ENCODE measurements at places on chromosomes 7 and 10.

GRCh38 chr10:52297747-52298146 is 16.3 kb upstream of the DKK1 start:
- no peak for DNase-seq

DNA sequence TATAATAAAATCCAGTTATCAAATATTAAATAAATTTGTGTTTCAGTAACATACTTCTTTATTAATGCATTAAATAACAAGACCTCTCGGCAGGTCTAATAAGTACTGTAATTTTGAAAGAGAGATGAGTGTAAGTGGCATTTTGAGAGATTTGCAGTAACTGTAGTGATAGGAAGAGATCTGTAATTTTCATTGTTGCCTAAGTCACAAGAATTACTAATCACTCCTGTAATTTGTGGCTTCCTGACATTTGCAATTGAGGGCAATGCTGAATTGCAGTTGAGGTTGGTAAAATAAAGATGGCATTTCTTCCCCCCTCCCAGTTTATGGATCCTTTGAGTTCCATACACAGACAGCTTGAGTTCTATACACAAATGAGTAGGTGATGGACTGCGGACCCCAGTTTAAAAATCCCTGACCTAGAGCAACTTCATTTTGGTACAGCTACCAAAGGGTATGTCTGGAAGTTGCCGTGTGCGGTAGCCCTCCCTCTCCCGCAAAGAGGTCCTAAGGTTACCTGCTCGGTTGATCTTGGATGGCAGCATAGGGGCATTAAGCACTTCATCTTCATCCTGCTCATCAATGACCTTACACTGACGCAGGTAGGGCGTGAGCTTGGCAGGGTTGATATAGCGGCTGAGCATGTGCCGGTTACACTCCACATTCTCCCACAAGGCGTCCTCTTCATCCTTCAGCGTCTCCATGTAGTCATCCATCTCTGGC is 96.4 kb downstream of the CARD11 start:
- DNase-seq, result no peak

GRCh38 chr10:7967035-7967434 is 87.5 kb upstream of the GATA3 start:
- no peak for DNase-seq

- DNase-seq, result no peak
These were observed 356.9 kb downstream of the DNAJB6 start for GRCh38 chr7:157693521-157694375.

DNA sequence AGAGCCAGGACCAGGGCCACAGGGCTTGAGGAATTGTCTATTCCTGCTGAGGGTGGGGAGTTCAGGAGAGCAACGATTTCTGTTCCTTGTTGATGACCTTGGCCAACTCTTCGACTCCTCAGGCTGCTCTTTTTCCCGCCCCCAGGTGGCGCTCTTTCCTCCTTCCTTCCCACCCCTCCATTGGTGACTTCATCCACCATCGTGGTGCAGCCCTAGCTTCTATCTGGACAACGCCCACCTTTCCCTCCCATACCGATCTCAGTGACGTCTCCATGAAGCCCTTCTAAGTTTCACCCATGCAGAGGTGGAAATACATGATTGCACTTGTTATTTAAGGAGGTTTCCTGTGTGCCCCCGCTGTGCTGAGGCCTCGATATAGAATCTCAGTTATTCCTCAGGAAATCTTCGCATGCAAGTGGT is 22.1 kb upstream of the CARD11 start:
- DNase-seq, result peak; percentile 38

DNA sequence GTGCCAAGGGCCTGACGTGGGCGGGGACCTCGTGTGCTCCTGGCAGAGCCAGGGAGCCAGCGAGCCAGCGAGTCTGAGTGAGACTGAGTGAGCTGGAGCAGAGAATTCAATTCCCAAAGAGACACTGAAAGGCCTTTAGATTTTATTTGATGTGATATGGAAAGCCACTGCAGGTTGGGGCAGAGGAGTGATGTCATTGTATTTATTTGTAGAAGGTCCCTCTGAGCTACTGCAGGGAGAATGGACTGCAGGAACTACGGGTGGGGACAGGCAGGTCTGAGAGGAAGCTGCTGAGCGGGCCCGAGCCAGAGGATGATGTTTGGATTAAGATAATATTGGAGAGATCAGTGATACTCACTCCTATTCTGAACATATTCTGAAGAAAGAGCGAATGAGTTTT is 445.8 kb upstream of the ANKRD30A start:
- DNase-seq, result peak; percentile 18

GRCh38 chr10:120646159-120646732 is 189.2 kb downstream of the PLPP4 start:
- DNase-seq, result no peak

DNA sequence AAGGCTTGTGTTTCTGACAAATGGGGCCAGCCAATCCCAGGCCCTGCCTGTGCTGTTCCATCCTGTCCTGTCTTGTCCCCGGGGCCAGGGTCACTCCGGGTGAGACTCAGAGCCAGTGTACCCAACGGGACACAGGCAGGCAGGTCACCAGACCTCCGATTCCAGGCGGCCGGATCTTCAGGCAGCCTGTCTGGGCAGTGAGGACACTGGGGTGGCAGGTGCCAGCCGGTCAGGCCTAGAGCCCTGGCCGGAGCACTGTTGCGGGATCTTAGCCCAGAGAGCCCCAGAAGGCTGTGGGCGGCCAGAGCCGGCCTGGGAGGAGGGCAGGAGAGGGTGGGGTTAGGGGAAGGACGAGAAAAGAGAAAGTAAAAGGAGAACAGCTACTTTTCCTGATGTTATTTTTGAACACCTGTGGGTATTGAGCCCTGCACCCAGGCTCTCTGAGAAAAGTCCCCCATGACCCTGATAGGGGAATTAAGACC is 134.3 kb upstream of the TNRC18 start:
- DNase-seq, result no peak

DNA sequence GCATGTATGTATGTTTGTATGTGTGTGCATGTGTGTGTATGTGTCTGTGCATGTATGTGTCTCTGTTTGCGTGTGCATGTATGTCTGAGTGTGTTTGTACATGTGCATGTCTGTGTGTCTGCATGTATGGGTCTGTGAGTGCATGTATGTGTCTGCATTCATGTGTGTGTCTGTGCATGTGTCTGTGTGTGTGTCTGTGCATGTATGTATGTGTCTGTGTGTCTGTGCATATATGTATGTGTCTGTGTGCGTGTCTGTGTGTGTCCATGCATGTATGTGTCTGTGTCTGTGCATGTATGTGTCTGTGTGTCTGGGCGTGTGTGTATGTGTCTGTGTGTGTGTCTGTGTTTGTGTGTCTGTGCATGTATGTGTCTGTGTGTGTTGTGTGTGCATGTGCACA is 49.9 kb upstream of the DIP2C start:
- no peak for DNase-seq

DNA sequence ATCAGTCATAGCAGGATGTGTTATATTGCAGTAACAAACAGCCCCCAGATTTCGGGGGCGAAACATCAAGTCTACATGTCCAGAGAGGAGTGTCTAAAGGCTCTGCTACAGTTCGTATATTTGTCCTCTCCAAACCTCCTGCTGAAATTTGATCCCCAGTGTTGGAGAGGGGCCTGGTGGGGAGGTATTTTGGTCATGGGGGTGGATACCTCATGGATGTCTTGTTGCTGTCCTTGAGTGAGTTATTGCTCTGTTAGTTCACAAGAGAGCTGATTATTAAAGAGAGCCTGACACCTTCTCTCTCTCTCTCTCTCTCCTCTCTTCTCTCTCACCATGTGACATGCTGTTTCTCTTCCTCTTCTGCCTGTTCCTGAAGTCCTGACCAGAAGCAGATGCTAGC is 343.7 kb downstream of the TCERG1L start:
- no peak for DNase-seq

DNA sequence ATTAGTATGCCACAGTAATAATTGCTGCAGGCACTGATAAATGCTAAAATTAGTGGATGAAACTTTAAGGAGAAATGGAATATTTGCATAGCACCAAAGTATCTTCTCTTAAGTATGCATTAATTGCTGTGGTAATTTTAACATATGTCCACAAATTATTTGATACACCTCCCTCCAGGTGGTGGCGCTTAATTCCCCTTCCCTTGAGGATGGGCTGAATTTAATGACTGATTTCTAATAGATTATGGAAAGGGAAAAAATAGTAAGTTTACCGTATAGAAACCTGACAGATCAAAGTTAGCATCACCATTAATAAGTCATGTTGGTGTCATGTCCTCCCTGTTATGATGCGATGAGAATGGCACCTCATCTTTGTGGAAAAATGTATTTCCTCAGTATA is 519.2 kb downstream of the TFEC start:
- DNase-seq, result no peak

GRCh38 chr7:80088705-80089104 is 45.9 kb upstream of the GNAI1 start:
- DNase-seq, result peak; percentile 52

DNA sequence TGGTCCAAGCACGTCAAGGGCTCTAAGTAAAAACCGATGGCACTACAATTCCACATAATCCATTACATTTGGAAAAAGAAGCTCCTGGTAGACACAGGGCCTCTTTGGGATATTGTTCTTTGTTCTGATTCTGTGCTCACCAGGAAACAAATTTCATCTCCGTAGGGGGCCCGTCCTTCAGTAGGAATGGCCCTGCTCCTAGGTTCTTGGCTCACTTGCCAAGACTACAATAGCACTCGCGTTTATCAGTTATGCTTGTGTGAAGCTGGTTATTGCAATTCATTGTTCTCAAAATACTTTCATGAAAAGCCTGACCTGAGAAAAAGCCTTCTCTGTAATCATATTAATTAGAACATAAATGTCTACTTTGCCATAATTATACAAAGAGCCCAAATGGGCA is 10.3 kb upstream of the ZC3HAV1L start:
- no peak for DNase-seq

- no peak for DNase-seq
These were observed 82.6 kb downstream of the FOXL3 start for GRCh38 chr7:372546-372931.

GRCh38 chr10:85641479-85642009 is 725.1 kb downstream of the GRID1 start:
- peak; percentile 73 for DNase-seq

- no peak for DNase-seq
These were observed 64.7 kb downstream of the CDK14 start for GRCh38 chr7:90660819-90661218.

DNA sequence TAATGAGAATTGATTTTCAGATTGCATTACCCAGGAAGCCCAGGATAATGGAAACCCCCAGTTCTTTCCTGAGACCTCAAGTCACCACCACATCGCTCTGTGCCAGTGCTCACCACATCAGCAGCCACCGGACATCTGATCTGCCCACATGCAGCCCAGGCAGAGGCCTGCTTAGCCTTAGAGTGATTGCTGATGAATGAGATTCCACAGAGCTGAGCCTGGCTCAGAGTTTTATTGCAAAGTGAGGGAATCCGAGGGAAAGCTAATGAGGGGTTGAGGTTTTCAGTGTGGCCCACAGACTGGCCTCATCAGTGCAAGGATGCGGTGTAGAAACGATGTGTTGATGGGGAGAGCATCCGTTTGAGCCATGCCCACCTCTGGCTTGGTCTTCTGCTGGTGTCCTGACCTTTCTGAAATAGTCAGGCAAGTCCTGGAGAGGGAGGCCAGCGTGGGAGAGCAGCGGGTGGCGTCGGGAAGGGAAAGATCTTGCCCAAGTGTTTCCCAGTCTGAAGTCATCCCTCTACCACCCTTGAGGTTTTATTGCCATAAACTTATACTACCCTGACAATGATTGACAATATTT is 120.3 kb downstream of the ITIH5 start:
- DNase-seq, result peak; percentile 67

DNA sequence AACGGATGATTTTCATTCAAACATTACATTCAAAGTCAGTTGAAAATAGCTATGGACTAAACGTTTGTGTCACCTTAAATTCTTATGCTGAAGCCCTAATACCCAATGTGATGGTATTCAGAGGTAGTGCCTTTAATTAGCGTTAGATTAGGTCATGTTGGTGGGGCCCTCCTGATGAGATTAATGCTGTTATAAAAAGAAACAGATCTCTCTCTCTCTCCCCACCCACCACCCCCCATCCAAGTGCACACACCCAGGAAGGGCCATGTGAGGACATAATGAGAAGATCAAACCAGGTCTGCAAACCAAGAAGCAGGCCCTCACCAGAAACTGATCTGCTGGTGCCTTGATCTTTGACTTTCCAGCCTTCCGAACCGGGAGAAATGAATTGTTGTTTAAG is 44.2 kb downstream of the ZNF438 start:
- no peak for DNase-seq

- DNase-seq, result no peak
These were observed 229.9 kb downstream of the USP6NL start for GRCh38 chr10:11381511-11381910.

- DNase-seq, result no peak
These were observed 7.5 kb downstream of the CEP41 start for GRCh38 chr7:130433301-130433700.

DNA sequence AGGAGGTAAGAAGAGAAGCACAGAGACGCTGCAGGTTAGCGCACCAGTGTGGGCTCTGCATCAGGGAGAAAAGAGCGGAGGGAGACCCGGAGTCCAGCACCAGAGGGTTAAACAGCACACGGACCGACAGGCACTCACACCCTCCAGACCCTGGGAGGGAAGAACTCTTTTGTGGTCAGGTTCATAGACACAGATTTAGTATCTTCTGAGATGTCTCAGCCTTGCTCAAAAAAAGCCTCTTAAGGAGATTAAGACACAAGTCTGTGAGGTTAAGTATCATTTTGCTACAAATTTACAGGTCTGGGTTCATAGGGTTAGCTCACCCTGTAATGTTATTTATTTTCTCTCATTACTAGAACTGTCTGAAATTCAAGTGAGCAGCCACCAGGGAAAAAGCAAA is 16.8 kb upstream of the NDST2 start:
- peak; percentile 57 for DNase-seq

GRCh38 chr10:101888251-101888949 is 44.8 kb upstream of the KCNIP2 start:
- DNase-seq, result no peak

DNA sequence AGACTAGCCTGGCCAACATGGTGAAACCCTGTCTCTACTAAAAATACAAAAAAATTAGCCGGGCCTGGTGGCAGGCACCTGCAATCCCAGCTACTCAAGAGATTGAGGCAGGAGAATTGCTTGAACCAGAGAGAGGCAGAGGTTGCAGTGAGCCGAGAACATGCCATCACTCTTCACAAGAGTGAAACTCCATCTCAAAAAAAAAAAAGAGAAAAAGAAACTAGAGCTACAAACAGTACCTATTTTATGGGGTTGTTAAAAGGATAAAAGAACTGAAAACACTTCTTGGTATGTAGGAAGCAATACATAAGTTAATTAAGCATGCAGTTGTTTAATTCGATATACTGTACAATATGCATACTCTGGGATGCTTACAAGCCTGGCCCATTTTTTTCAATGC is 216.9 kb downstream of the SORCS1 start:
- DNase-seq, result no peak

- DNase-seq, result no peak
These were observed 16.1 kb downstream of the CALU start for GRCh38 chr7:128755075-128755818.

GRCh38 chr7:155862123-155862892 is 50.0 kb upstream of the SHH start:
- DNase-seq, result no peak
